ENCODE measurements at places on chromosomes 5 and 9. TPM values are rescaled to one million over a fixed set of nuclear protein-coding genes. Genes with fewer than 3 reads are reported as not detected.

Gene TMEM174
- total RNA-seq: not detected

Gene UBAC1
- 34.6 TPM for total RNA-seq

Gene C6
- total RNA-seq: not detected

Gene MAMDC2
- total RNA-seq: 0.33 TPM

Gene SH3PXD2B
- 62.9 TPM for total RNA-seq
